ENCODE measurements at places on chromosomes 1 and 21.

GRCh38 chr1:202848191-202848542 lies 37.4 kb downstream of the PCAT6 start:
- DNase-seq = no peak

DNA sequence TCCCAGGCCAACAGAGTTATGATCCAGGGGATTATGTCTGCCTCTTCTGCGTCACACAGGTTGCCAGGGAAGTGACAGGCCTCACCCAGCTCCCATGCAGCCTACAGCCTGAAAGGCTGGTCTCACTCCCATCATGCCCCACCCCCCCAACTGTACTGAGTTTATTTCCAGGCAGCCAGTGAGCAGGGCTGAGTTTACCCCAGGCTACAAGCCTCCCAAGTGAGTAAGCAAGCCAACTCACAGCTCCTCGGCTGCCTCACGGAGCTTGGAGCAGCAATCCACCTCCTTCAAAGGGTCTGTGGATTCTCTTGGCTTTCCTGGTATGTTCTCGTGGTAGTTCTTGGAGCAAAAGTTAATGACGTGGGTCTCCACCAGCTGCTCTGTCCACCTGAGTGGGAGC lies 1147.6 kb upstream of the ADGRL4 start:
- no peak for DNase-seq

- DNase-seq = no peak
Measured at GRCh38 chr1:18681423-18681835, 50.8 kb downstream of the PAX7 start.

- DNase-seq = peak; percentile 31
Measured at GRCh38 chr1:230084408-230085177, 17.6 kb downstream of the GALNT2 start.

DNA sequence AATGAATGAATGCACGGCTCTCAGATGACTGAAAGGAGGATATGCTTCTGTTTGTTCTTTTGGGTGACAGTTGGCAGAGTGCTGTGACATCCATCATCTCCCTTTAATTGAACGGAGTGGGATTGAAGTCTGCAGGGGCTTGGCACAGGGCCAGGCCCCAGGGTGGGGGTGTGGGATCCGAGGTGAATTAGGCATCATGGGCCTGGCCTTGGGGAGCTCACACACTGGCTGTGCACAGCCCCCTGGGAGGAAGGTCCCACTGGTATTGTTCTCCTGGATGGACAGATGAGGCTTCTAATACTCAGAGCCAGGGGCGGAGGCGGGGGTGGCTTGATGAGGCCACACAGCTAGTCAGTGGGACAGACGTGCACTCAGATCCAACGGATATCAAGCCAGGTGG lies 19.3 kb downstream of the EPHB2 start:
- DNase-seq = no peak

GRCh38 chr1:91916811-91917460 lies 31.0 kb upstream of the TGFBR3 start:
- DNase-seq = no peak

DNA sequence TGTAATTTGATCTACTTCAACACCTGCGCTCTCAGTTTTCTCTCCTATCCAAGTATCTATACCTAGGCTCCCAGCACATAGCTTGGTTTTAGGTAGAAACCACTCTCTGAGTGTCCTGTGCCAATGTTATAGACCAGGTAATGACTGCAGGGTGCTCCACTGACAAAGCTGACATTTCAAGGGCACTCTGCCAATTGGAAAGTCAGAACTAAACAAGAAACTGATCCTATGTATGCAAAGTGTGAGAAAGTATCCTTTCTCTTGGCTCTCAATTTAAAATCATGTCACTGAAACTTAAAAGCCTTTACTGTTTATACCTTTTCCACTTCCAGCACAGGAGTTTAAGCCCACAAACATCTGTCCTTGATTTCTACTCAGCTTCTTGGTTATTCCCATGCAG lies 45.0 kb upstream of the AIM2 start:
- DNase-seq = no peak

DNA sequence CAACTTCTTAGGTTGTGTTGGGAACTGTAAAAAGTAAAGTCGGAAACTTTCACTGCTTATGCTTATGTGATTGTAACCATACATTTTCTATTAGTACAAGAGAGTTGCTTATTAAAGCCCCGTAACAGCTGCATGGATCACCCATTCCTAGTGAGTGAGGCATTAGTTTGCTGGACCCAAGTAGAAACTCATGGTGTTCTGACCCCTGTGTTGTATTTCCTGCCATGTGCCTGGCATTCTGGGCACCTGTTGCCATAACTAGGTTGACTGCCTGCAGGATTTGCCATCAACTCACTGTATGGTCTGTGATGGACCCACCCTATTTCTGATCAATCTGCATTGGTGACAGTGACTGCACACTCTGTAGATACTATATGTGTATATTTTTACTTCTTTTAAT lies 173.0 kb downstream of the PGBD5 start:
- DNase-seq = no peak

DNA sequence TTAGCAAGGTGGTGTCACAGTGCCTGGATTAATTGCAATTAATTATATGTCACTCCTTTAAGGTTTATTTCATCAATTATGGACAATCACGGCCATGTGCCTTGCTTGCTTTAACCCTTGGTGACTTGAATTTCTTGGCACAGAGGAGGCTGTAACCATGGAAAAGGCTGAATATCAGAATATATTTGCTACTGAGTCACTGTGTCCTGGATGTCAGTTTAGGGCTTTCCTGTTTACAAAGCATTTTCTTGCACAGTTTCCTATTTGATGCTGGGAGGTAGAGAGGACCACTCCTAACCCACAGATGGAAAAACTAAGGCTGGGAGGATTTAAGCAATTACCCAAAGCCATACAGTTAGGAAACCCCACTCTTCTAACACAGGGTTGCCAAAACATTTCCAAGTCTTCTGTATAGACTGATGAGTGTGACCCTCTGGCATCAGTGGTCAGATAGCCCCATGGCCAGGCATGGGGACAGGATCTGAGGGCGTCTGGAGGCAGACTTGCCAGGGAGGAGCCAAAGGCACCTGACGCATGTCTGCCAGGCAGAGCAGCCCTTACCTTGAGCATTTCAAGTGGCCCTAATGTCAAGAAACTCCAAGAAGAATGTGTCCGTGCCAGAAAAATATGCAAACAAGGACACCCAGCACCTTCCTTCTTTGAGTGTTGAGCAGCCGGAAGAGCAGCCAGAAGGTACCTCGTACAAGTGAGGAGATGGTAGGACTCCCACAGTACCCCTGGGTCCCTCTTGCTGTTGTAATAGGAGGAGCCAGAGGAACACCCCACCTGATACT lies 34.4 kb downstream of the KCNN3 start:
- no peak for DNase-seq

Measured in heart right ventricle (tissue), 16 donors.